ENCODE measurements at places on chromosomes 1 and 21.

GRCh38 chr1:185727726-185728125 is 6.5 kb upstream of the HMCN1 start:
- no peak for DNase-seq

- DNase-seq, result no peak
Observed at GRCh38 chr1:90405726-90406125, 311.4 kb downstream of the BARHL2 start.

- no peak for DNase-seq
Observed at GRCh38 chr1:243731301-243731891, 118.6 kb downstream of the AKT3 start.

- no peak for DNase-seq
Observed at GRCh38 chr1:197486946-197487345, 218.9 kb downstream of the CRB1 start.

GRCh38 chr1:37999430-38000232 is 5.7 kb downstream of the FHL3 start:
- no peak for DNase-seq

DNA sequence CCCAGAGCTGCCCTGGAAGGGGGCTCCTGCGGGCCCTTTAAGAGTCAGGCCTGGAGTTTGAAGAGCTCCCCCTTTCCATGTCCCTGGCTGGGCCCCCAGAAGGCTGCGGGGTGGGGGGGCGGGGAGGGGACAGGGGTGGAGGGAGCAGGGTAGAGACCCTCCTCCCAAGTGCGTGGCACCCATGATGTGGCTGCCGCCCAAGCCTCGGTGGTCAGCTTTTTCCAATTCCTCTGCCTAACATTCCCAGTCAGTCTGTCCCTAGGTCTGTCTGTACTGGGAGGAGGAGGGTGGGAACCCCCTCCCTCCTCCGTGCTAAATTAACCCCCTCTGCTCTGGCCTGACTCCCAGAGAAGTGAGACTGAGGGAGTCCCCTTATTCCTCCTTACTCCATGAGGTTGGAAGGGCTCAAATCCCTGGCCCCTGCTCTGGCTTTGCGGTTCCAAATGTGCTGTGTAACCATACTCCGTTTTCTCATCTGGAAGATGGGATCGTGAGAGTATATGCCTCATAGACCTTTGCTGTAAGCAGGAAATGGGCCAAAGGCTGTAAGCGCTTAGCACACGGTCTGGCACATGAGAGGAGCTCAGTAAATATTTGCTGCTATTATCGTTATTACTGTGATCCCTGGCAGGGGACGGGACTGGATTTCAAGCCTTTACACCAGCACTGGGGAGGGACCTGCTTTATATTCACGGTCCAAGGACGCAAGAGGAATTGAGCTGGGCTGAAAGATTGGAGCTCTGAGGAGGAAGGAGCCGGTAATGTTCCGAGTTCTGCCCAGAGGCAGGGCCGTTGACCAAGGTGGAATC is 658 bp upstream of the COL16A1 start:
- no peak for DNase-seq

DNA sequence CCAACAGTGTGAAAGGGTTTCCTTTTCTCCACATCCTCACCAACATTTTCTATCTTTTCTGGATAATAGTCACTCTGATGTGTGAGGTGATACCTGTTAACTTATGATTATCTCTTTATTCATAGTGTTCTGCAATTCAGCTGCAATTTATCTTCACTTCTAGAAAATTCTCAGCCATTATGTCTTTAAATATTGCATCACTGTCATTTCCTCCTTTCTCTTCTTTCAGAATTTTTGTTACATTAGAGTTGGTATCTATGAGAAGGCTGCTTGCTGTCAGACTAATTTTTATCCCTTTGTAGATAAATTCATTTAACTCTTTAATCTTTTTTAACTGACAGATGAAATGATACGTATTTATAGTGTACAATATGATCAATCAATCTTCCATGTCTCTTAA is 30.5 kb upstream of the ATF3 start:
- DNase-seq, result no peak

GRCh38 chr21:16302851-16303282 is 573.1 kb downstream of the USP25 start:
- no peak for DNase-seq

GRCh38 chr1:180680558-180681144 is 48.8 kb downstream of the XPR1 start:
- no peak for DNase-seq

GRCh38 chr1:160665330-160666078 is 18.7 kb upstream of the SLAMF1 start:
- no peak for DNase-seq

GRCh38 chr1:92409946-92410549 is 76.7 kb downstream of the GFI1 start:
- DNase-seq, result no peak

- DNase-seq, result no peak
Observed at GRCh38 chr1:223551610-223552009, 113.9 kb downstream of the CAPN8 start.

DNA sequence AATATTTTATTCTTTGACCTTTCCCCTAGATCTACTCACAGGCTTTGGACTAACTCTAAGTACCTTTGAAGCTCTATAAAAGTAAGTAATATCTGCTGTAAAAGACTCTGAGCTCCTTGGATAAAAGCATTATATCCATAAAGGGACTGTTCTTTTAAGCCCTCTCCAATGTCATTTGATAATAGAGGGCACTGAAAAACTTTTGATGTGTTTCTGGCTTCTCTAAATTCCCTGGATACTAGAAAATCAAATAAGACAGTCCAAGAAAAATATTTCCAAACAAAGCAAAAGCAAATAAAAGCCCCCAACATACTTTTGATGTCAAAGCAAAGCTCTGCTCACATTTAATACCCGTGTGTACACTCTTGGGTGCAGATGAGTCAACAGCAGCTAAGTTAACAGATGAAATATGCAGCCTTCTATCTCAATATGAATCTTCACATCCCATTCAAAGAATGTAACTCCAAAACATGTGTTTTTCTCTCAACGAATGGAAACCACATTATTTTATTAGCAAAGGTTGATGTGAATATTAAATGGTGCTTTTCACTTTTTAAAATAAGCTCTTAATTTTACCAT is 230.3 kb downstream of the CENPF start:
- no peak for DNase-seq

DNA sequence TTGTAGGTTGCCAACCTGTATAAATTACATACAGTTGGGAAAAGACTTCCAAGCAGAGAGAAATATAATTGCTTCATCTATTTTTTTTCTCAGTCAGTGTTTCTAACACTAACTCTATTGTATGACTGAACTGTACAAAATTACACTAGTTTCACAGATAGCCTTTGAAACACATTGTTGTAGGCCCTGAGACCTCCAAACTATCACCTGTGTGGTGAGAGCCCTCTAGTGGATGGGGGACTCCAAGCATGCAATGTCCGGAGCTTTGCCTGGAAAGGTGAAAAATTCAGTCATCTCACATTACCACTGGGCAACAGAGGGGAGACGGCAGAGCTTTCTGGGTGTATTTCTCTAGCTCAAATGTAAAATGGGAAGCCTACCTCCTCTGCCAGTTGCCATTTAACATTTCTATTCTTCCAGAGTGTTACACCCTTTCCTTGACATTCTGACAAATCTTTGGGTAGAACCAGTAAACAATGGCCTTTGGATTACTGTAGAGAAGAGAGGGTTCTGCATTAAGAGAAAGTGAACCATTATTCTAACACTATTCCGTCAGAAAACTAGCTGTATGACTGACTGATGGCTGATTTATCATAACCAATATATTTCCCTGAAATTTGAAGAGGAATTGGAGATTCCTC is 212.2 kb downstream of the LYPLAL1 start:
- no peak for DNase-seq

GRCh38 chr1:7299329-7299799 is 471.7 kb upstream of the VAMP3 start:
- DNase-seq, result no peak

GRCh38 chr1:41101076-41101475 is 79.6 kb upstream of the SLFNL1 start:
- no peak for DNase-seq

GRCh38 chr1:179217943-179218507 is 11.5 kb downstream of the ABL2 start:
- DNase-seq, result no peak

DNA sequence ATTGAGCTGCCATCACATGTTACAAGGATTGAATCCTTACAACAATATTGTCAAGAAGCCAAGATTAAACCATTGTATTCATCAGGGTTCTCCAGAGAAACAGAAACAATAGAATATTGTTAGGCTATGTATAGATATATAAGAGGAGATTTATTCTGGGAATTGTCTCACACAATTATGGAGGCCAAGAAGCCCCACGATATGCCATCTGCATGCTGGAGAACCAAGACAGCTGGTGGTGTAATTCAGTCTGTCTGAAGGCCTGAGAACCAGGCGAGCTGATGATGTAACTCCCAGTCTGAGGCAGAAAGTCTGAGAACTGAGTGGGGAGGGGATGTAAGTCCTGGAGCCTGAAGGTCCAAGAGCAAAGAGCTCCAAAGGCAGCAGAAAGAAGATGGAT is 14.5 kb upstream of the TTF2 start:
- DNase-seq, result no peak

GRCh38 chr1:153958961-153959260 is 499 bp upstream of the CRTC2 start:
- no peak for DNase-seq

GRCh38 chr1:246978785-246979184 is 29.1 kb downstream of the ZNF695 start:
- no peak for DNase-seq

- DNase-seq, result no peak
Observed at GRCh38 chr1:14296795-14297194, 301.7 kb upstream of the KAZN start.

- DNase-seq, result no peak
Observed at GRCh38 chr1:17045634-17046333, 8.0 kb downstream of the SDHB start.

GRCh38 chr1:70017770-70018169 is 187.6 kb downstream of the LRRC40 start:
- DNase-seq, result no peak

- no peak for DNase-seq
Observed at GRCh38 chr1:241640867-241641622, 876 bp upstream of the CHML start.

GRCh38 chr1:159556931-159557369 is 21.1 kb upstream of the OR10J5 start:
- DNase-seq, result no peak

DNA sequence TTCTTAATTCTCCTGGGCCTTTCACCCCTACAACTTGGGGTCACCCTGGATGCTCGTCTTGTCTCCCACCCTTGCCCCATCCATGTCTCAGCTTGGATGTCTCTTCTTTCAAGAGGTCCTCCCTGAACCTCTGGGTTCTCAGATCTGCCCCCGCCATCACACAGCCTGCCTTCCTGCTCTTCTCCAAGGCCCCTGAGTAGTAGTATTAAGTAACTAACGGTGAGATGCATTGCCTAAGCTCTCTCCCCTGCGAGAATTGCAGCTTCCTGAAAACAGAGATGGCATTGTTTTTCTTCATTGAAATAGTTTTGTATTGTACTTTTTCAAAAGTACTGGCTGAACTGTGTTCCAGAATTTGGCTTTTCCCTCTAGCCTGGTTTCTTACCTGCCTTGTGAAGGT is 16.0 kb downstream of the MIIP start:
- DNase-seq, result no peak

Data from T-helper 9 cell (primary cell).